Stimulated activated CD8-positive, alpha-beta memory T cell treated with anti-CD3 and anti-CD28 coated beads, Interleukin-2, amount 100 ng/mL, for 1 hour (primary cell): ENCODE measurements at places on chromosomes 2 and 18.
A peak's percentile ranks its signal among the peaks of the same experiment; 100 is the strongest.

DNA sequence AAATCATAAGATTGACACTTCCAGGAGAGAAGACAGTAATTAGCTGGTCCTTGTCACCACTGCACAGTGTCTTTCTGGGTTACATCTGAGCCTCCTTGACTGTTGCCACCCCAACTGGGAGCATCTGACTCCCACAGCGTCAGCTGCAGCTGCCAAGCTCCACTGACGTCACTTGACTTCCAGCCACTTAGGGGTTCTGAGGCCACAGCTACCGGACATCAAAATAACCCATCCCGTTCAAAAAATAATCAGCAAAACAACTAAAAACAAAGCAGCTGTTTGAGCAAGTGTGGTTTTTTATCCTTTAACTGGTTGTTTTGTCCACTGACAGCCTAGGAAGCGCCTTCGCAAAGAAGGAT is 206.5 kb upstream of the AGAP1 start:
- no peak for DNase-seq

DNA sequence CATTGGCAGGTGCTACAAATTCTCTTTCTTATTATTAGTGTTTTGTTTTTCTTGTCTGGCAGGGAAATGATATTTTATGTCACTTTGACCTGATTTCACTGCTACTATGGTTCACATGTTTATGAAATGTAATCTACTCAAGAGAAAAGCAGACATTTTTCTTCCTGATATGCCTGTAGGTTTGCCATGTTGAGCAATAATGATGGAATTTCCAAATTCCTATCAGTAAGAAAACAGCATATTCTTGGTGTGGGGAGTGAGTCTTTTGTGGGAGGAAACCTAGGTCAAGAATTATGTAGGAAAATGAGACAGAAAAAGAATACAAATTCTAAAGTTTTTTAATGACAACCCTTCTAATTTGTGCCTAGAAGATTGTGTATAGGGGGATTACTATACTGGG is 356.4 kb downstream of the SLC4A3 start:
- DNase-seq, result no peak

DNA sequence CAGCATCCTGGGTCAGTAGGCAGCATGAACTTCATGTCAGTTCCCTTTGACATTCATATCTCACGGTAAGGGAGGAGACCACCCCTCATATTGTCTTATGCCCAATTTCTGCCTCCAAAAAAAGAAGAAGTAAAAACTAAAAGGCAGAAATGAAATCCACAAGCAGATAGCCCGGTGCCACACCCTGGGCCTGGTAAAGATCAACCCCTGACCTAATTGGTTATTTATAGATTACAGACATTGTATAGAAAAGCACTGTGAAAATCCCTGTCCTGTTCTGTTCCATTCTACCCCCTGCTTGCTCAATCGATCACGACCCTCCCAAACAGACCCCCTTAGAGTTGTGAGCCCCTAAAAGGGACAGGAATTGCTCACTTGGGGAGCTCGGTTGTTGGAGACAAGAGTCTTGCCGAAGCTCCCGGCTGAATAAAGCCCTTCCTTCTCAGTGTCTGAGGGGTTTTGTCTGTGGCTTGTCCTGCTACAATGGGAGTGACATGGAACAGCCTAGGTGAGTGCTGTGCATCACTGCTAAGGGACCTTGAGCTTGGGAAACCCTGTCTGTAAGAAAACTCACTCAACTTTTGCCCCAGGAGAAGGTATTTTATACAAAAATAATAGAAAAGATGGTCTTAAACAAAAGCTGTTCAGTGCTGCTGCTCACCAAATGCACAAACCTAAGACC is 11.1 kb downstream of the NDUFV2 start:
- DNase-seq, result no peak

DNA sequence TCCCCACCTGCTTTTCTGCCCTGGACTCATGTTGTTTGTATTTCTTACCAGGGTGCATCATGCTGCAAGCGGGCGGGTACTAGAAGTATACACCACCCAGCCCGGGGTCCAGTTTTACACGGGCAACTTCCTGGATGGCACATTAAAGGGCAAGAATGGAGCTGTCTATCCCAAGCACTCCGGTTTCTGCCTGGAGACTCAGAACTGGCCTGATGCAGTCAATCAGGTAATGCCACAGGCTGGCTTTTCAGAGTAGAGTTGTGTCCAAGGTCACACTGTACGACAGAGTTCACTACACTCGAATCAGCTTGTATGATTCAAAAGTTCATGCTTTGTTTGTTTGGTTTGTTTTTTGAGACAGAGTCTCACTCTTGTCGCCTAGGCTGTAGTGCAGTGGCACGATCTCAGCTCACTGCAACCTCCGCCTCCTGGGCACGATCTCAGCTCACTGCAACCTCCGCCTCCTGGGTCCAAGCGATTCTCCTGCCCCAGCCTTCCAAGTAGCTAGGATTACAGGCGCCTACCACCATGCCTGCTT is 19.4 kb downstream of the SRSF7 start:
- DNase-seq, result no peak

- peak; percentile 71 for DNase-seq
These were observed 913 bp upstream of the TRABD2A start for GRCh38 chr2:84881581-84882413.

DNA sequence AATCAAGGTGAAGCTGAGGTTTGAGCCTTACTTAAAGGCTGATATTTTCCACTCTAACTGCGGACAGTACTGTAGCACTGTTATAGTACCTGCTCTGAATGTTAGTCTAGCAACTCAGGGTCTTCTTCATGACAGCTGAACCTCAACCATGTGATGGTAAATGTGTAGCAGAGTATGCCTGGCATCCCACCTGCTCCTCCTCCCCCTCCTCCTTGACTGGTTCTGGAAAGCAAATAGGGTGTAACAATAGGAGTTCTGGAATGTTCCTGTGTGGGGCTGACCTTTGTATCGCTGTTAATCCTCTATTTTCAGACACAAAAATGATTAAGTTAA is 447 bp upstream of the CCL20 start:
- DNase-seq, result no peak

- no peak for DNase-seq
These were observed 147.8 kb downstream of the SATB2 start for GRCh38 chr2:199309973-199310372.

DNA sequence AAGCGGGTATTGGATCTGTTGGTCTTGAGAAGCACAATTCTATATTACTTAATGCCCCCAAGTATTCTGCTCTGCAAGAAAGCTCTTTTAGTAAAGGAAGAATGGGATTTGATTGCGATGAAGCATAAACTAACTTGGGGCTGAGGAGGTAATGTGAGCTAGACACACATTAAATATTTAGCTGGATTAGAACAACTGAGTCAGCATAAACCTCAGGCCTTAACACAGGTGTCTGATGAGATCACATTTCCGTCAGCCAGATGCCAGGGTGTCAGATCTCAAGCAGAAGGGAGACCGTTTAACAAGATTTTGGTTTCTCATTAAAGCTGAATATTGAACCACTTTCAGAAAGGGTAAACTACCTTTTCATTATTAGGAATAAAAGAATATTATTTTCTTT is 94.5 kb downstream of the GYPC start:
- no peak for DNase-seq

DNA sequence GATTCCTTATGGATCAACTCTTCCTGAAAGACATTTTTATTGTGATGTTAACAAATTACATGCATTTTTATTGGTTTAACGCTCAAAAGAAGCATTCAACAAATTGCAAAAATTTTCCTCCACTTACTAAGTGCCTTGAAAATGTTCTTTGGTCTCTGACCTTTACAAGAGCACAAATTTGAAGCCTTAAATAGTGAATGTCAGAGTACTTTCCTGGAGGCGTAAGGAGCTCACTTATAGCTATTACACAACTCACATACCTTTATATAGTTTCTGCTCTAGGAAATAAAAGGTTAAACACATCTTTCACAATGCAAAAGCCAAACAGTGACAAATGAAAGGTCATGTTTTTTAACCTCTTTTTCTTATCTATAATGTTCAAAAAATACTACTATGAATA is 405.7 kb upstream of the ZNF804A start:
- DNase-seq, result no peak

DNA sequence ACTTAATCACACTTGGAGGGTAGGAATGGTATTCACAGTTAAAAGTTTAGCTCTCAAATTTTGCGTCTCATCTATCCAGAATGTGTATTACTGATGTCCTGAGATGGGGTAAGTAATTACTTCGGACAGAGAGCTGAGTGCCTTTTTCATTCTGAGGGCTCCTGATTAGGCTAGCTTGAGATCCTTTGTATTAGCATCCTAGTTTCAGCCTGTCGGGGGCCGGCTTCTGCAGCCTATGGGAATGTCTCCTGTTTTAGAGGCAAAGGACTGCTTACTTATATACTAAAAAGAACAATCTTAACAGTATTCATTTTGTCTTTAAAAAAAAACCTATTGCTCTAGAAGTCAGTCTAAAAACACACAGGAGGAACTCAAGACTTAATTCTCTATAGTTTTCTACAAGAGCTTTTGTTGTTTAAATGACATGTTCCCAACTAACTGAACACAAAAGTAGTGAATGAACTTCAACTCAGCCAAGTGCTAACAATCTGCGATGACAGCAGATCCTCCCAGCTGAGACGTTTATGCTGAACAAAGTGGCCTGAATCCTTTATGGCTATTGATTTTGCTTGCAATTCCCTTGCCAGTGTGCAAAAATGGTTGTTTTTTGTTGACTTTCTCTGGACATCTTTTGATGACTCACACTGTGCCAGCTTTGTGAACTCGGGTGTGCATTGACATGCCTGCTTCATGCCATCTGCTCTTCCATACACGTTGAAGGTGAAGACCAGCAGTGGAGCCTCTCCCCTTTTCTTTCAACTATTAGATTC is 118.7 kb downstream of the LYPD6B start:
- DNase-seq, result no peak
